ENCODE measurements at places on chromosomes 1 and 21.

DNA sequence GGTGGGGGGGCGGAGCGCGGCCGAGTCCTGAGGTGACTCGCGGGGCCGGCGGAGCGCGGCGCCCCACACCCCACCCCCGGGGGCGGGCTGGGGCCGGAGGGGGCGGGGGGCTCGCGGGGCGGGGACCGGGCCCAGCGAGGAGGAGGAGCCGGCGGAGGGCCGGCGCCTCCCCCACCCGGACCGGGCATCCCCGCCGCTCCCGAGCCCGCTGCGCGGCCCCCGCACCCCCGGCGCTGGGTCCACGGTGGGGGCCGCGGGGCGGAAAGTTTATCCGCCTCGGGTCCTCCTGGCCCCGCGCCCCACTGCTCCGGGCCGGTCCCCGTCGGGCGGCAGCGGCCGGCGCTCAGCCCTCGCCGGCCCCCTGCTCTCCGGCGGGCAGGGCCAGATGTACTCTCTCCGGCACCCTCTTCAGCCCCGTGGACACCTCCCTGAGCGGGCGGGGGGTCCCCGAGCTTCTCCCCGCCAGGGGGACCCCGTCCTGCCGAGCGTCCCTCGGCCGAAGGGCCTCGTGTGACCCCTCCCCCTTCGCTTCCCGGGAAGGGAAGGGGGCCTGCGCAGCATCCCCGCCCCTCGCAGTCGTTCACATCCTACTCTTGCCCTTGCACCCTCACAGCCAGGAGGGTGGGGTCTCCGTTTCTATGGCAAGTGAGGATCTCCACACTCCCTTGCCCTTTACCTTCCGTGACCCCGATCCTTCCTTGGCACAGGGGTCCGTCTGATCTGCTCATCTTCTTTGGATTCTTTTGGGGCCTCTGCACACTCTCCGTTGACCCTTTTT is 663 bp downstream of the CAMTA1 start:
- DNase-seq, result no peak

- DNase-seq, result no peak
Observed at GRCh38 chr1:240768979-240769378, 157.0 kb upstream of the GREM2 start.

- DNase-seq, result no peak
Observed at GRCh38 chr21:32233722-32234301, 45.0 kb downstream of the MIS18A start.

DNA sequence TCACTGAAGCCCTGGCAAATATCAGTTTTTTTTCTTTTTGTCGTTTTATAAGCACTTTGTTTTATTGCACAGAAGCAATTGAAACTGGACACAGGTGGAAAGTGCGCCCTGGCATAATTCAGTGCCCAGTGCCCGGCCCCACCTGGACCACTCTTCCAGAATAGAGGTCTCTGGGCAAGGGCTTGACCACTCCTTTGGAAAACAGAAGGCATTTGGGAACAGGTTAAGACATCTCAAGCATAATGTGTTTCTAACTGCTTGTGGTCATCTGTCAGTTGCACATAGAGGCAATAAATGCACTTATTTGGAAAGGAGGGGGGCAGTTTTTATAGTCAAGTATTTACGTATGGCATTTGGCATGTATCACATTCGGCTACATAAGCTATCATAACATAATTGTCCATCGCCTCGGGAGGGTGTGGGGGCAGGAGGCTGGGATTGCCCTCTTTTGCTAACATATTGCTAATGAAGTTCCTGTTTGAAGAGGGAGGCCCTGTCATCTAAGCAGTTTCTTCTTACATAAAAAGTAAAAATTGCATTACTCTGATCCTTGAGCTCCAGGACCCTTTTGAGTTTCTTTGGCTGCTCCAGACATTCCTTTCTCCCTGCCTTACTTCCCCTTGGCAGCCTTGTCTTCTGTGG is 14.7 kb upstream of the CD2 start:
- DNase-seq, result no peak

DNA sequence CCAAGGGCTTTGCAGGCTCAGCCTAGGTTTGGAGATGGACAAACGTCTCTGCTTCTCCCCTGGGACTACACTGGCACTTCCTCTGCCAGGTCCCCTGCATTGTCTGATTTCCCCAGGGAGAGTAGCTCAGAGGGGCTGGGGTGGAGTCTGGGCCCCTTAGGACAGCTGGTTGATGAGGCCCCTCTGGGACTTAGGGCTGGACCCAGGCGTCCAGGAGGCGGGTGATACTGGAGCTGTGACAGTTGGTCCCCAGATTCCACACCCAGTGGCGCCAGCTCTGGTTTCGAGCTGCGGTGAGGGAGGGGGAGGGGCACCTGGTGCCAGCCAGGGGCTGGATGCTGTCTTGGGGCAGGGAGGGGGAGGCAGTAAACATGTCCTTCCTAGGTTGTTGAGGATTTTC is 7.4 kb upstream of the MEX3A start:
- no peak for DNase-seq

DNA sequence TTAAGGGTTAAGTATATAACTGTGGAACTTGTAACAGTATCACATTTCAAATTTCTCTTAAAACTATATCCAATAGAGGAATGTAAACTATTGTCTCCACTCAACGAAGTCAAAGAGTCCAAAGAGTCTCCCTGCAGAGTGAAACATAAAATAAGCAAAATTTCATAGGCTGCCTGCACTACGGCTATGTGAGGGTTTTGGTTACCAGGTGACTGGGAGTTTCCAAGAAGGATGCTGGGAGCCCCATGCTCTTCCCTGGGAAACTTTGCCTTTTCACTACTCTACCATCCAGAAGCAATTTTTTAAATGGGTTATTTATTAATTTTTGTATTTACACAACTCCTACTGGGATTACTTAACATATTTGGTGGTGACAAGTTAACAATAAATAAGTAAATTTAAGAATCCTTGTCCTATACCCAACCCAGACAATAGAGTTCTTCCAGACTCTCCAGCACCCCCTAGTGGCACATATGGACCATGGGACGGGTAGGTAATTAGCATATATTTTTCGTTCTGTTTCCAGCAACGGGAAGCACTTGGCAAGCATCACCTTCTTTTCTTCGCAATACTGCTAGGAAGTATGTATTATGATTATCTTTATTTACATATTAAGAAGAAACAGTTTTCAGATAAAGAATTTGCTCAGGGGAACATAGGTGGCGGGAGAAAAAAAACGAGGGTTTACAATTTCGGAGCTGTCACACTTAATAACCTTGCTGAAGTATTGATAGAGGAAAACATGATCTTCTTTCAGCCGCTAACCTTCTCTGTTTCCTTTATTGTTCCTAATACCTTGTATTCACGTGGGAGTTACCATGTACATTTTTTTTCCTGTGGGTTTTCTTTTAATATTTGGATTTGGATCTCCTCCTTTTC is 3.5 kb downstream of the FMO2 start:
- peak; percentile 74 for DNase-seq

GRCh38 chr1:223834660-223835263 is 11.0 kb downstream of the TP53BP2 start:
- DNase-seq, result no peak

DNA sequence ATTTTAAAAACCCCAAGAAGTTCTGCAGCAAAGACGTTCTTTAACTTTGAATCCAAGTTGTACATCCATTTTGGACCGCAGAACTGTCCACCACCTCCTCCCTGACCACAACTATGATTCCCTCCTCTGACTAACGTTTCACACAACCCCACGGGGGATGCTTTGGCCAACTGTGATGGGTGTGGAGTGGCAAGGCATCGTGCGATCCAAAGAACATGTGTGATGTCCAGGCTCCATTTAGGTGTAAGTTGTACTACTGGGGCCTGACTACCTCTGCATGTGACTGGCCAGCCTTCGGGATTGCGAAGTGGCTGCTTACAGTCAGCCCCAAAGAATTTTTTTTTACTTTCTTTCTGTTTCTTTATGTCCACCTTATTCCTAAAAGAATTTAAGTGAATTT is 6.7 kb downstream of the KCNJ15 start:
- peak; percentile 60 for DNase-seq

DNA sequence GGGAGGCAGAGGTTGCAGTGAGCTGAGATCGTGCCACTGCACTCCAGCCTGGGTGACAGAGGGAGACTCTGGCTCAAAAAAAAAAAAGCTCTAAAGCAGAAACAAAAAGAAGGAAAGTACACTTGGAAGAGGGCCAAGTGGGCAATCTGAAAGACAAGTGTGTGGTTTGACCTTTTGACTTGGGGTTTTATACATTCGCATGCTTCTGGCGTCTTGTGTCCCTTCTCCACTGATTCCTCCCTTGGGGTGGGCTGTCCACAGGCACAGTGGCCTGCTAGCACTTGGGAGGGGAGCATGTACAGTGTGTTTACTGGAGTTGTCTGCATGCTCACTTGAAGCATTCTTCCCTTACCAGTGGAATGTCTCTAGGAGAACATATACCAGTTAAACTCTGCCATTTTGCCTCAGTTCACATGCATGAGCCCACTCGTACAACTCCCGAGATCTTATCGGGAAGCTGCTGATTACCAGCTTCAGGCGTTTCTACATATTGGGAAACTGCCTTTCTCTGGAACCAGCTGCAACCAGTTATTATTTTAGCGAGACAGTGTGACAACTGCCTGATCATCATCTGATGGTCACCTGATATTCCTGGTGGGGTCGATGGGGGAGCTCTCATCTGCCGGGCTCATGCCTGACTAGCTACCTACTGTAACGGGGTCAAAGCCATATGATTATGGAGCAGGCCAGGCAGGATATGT is 113.5 kb upstream of the ZNF678 start:
- no peak for DNase-seq

GRCh38 chr1:95582746-95583145 is 348.7 kb downstream of the RWDD3 start:
- no peak for DNase-seq

DNA sequence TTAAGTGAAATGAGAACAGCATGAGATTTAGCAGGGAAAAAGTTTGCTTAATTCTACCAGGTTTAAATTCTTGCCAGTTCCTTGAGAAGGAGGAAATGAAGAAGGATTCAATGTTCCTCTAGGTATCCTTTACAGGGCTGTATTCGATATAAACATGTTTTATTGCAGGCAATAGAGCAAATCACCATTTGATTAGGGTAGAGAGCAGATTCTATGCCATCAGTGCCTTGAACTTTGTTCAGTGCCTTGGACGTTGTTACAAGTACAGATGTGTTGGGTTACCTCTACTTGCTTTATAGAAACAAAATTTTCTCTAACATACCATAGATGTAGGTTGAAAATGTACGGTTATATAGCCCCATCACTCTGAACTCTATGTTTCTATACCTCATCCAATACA is 18.2 kb upstream of the CLDN8 start:
- no peak for DNase-seq

- DNase-seq, result no peak
Observed at GRCh38 chr1:23661887-23662286, 29.7 kb upstream of the RPL11 start.

DNA sequence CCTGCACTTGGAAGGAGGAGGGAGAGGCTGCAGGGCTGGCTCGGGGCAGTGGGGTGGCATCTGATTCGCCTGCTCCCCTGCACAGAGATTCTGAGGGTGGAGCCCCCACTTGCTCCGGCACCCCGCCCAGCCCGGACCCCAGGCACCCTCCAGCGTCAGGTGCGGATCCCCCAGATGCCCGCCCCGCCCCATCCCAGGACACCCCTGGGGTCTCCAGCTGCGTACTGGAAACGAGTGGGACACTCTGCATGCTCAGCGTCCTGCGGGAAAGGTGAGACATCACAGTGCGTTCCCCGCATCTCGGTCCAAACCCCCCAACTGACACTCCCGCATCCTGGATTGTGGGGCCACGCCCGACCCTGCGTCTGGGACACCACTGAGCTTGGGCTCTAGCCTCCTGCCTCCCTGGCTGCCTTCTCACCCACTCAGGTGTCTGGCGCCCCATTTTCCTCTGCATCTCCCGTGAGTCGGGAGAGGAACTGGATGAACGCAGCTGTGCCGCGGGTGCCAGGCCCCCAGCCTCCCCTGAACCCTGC is 7.9 kb downstream of the ADAMTSL4 start:
- DNase-seq, result no peak

DNA sequence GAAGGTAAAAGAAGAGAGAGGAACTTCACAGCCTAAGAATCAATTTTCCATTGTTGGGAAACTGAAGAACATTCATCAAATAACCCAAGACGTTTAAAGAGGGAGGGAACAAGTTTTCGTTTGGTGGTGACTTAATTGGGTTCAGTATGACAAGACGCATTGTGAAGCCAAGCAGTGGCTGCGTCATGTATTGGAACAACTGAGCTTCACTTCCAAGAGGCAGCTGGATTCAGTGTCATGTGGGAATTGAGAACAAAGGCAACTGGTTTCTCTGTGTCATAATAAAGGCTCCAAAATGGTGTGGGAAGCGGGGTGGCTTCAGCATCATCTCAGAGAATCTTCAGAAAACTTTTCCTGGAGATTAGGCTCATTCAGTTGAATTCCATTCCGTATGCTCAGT is 29.8 kb upstream of the RC3H1 start:
- DNase-seq, result no peak

GRCh38 chr1:185788386-185788785 is 54.2 kb downstream of the HMCN1 start:
- DNase-seq, result no peak

DNA sequence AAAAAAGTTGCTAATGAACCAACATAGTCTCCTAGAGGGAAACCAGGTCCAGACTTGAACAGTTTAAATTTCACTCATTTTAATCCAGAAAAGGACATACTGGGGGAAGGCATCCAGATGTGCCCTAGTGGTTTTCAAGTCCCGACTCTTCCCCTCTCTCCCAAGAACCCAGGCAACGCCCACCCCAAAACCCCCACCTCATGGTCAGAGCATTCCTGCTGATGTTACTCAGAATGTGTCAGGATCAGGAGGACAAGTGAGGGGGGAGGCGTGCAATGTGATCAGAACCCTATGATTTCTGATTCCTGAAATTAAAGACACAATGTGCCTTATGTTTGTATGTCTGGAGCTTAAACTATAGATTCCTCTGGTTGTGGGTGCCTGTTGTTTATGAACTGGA is 1.6 kb upstream of the CTSK start:
- peak; percentile 59 for DNase-seq

- DNase-seq, result no peak
Observed at GRCh38 chr1:66298464-66298863, 235.5 kb upstream of the SGIP1 start.

- DNase-seq, result no peak
Observed at GRCh38 chr1:45566722-45567121, 16.1 kb downstream of the AKR1A1 start.

All from fibroblast of the conjunctiva (primary cell).